Activated T-cell treated with anti-CD3 and anti-CD28 coated beads for 24 hours (primary cell): ENCODE measurements at places on chromosomes 16 and 17.

DNA sequence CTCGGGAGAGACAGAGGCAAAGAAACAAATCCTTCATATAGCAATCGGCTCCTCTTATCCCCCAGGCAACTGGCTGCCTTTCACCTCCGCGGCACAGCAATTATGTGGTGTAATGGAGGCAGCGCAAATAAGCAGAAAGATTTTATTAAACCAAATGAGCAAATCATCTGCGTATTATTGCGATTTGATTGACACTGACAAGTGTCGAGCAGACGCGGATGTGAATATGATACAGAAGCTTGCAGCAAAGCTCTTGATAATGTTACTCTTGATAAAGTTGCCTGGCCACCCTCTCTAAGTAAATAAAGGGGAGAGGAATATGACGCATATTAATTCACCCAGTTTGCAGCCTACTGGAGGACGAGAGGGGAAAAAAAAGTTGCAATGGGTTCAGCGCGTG lies 26.5 kb upstream of the AKTIP start:
- no peak for DNase-seq

DNA sequence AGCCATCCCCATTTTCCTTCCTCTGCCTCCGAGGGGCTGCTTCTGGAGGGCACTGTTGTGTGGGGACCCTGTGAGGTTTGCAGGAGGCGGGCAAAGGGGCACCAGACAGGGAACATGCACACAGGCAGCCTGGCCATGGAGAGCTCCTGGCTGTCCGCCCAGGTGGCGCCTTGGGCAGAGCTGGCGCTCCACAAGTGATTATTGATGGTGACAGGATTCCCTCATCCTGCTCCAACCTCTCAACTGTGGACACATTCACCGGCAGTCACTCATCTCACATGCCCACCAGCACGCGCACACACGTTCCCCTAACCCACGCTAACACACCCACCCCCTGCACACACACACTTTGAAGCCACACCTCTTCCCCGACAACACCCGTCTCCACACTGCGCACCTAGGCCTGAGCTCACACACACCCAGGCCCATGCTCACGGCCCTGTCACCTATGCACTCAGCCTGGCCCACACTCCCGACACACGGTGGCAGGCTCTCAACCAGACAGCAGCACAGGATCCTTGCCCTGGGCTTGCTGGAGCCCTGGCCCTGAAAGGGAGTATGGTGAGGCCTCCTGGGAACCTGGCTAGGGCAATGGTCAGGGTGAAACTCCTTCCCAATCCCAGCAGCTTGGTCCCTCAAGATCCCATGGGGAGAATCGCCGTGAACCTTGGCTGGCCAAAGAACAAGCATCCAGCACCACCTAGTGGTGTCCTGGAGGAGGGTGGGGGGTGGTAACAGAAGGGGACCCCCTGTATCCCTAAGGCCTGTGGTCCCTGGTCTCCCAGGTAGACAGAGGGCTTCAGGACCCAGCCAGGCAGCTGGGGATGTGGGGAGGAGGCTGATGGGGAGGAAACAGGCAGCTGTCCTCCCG lies 3.6 kb downstream of the PNMT start:
- no peak for DNase-seq

DNA sequence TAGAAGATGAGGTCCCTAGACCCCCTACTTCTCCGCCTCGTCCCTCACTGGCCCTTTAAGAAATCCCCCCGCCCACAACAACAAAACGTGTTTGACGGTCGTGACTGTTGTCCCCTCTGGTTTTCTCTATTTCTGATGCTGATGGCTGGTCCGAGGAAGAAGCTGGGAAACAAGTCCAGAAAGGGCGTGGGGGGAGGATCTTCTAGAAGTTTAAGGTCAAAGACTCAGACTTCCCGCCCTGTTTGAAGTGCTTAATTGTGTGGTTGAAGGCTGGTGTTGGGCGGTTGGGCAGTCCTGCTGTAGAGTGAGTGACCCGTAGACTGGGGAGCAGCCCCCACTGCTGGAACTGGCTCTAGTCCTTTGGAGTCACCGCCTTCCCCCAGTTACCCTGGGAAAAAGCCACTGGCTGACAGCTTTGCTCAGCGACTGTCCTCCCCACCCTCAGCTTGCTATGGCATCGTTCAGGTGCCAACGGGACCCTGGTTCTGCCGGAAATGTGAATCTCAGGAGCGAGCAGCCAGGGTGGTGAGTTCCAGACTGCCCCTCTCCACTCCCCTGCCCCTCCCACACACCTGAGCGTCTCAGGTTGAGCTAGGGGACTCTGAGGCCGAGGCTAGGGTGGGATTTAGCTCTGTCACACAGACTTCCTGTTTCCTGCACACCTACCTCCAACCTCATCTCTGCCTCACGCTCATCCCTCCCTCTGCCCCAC lies 1.6 kb downstream of the MLLT6 start:
- peak; percentile 26 for DNase-seq

GRCh38 chr17:74768069-74768762 lies 7.9 kb downstream of the NAT9 start:
- DNase-seq: no peak

GRCh38 chr16:59684911-59685310 lies 950.8 kb upstream of the GOT2 start:
- DNase-seq: no peak

- no peak for DNase-seq
Measured at GRCh38 chr16:49499869-49500610, 126.4 kb downstream of the C16orf78 start.

DNA sequence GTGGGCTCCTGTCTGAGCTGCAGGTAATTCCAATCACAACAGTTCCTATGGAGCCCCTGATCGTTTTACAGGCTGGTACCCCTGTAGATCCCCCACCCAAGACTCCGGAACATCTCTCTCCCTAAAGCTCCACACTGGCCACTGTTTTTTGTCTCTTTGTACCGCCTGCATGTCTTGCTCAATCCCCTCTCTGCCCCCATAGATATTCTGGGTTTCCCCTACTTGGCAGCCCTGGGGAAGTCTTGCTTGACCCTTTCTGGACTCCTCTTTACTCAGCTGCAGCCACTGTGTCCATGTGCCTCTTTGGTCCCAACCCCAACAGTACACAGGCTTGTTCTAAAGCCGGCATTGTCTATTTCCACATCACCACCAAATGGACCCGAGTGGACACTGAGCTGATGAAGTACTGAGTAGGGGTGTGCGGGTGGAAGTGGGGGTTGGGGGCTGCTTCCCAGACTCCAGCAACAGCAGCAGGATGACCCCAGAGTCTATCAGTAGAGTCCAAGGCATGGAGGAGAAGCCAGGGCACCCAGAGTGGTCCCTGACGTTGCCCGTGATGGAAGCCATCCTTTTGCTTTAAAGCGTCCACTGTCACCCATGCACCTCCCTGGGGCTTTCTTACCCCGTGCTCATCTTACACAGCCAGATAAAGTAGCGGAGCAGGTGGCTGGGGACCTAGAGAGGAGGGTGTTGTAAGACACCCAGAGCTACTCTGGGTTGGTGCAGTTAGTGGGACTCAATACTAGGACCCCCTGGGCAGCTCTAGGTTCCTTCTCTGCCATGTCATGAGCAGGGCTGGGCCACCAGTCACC lies 6.4 kb downstream of the CD300LB start:
- no peak for DNase-seq

- DNase-seq: no peak
Measured at GRCh38 chr17:81513753-81514488, 1.3 kb upstream of the ACTG1 start.

DNA sequence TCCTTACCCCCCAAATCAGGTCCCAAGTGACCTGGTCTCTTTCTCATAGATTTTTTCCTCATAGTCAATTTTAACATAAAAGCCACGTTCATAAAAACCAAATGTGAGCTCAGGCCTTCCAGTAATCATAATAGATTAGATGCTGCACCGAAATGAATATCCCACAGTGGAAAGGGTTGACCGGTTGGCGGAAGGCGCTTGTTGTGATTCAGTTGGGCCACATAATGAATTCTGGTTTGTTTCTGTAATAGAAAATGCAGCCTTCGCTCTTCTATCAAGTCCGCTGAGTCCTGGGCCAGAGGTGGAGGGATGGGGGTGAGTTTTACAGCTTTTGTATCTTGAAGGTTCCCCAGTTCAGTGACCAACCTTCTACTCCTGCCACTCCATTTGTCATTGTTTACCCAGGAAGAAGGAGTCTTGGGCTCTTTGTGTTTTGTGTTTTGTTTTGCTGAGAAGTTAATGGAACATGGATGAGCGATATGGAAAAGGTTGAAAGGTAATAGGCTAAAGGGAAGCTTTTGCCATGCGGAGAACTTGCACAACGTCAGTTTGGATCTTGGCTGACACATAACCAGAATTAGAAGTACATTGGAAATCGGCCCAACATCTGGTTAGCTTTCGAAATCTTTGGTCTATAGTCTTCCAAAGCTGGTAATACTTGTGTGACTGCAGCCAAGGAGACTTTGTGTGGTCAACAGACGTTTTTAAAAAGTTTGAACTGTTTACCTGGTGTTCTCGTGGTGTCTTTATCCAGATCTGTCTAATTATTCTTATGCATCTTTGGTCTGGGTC lies 89.5 kb downstream of the CLEC16A start:
- DNase-seq: no peak

DNA sequence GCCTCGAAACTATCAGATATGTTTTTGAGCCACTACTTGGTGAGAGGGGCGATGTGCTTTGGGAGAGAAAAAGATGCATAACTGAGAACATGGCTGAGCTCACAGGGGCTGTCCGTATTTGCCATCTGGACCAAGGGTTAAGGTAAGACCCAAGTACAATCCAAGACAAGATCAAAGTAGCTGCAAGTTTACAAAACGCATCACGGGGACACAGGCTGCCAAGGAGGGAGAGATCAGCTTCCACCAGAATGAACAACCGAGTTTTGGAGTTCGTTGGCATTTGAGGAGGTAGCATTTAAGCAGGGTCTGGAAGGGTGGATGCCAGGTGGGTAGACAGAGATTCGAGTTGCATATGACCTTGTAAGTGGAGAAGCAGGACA lies 2.2 kb downstream of the PITPNC1 start:
- no peak for DNase-seq

- DNase-seq: no peak
Measured at GRCh38 chr17:79405823-79406222, 205.0 kb downstream of the RBFOX3 start.
